Right forelimb (tissue), 1 donor: ENCODE measurements at places on chromosomes 1 and 21.

DNA sequence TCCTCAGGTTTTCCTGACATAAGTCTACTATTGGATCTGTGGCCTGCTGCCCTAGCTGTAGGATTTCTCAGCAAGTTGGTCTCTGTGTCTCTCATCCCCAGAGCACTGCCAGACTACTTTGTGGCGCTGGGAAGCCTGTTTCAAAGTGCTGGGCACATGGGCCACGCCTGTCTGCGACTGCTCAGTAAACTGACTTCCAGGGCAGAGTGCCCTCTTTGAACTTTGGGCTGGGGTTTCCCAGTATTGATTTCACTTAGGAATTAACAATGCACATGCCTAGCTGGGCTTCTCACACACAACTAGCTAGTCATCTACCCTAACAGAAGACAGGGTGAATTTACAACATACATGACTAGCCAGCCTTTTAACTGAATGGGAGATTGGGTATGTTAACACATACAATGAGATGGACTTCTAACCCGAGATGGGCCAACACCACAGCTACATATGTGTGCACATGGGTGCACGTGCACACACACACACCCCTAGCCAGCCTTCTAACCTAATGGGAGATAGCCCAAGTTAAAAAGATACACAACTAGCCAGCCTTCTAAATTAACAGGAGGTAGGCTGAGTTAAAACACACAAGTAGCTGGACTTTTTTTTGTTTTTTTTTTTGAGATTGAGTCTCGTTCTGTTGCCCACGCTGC lies 6.9 kb upstream of the TRIM17 start:
- no peak for DNase-seq

GRCh38 chr1:229130028-229130668 lies 140.8 kb upstream of the RAB4A start:
- DNase-seq: no peak

GRCh38 chr1:36349839-36350238 lies 26.4 kb upstream of the EVA1B start:
- no peak for DNase-seq

GRCh38 chr1:195806060-195806459 lies 802.2 kb downstream of the KCNT2 start:
- no peak for DNase-seq

DNA sequence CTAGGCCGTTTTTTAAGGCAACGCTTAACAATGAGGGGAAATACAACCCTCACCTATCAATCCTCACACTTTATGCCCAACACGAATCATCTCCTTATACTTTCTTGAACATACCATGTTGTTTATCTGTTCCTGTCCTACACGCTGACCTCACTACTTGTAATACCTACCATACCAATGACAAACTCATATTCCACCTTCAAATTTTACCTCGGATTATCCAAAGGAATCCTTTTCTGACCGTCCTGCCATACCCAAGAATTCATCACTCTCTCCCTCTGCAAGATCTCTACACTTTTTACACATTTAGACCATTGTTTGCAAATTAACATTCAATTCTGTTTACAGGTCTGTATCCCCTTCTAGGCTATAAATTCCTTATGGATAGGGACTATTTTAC lies 64.4 kb upstream of the GUCA2A start:
- DNase-seq: no peak

DNA sequence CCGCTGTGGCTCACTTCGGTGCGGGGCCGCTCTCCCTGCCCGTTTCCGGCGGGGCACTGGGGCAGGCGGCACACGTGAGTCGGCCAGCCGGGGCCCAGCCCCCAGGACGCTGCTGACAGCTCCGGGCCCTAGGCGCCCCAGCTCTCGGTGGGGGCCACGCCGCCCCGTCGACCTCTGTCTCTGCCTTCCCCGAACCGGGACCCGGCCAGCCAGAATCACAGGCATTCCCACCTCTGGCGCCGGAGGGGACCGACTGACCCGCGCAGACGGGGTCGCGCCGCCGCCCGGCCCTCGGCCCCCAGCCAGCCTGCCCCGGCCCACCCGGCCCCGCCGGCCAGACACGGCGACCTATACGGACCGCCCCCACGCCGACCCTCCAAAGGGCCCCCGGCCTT lies 755 bp downstream of the SCMH1 start:
- DNase-seq: peak; percentile 62

DNA sequence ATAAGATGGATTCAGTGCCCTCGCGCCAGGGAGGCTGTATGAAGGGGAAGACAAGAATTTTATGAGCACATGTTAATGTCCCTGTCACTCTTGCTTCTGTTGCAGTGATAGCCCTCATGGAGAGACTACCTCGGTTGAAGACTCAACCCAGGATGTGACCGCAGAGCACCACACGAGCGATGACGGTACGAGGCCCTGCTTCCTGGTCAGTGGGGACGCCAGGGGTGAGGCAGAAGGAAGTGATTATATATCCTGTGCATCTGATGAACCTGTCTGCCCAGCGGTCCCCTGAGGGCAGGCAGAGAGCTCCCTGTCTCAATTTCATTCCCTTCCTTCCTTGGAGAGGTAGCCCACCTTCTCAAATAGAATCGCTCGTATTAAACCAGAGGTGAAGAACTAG lies 20.0 kb upstream of the IKBKE start:
- DNase-seq: no peak

- no peak for DNase-seq
These were observed 534 bp downstream of the KCNH1 start for GRCh38 chr1:211133393-211133835.

DNA sequence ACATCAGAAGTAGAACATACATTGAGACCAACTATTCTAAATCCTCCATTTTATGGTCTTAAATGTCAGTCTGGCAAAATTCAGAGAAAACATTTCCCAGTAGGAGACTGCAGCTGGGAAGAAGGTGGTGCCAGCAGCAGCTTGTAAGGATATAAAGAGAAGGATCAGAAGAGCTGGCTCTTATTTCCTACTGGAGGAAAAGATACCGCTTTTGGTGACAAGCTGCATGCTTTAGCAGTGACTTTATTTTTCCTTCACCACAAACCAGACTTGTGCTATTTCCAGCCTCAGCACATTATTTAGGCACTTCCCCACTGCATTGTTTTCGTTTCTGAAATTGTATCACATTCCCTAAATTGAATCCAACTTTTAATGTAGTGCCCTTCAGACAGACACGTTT lies 28.4 kb downstream of the RNF11 start:
- no peak for DNase-seq

DNA sequence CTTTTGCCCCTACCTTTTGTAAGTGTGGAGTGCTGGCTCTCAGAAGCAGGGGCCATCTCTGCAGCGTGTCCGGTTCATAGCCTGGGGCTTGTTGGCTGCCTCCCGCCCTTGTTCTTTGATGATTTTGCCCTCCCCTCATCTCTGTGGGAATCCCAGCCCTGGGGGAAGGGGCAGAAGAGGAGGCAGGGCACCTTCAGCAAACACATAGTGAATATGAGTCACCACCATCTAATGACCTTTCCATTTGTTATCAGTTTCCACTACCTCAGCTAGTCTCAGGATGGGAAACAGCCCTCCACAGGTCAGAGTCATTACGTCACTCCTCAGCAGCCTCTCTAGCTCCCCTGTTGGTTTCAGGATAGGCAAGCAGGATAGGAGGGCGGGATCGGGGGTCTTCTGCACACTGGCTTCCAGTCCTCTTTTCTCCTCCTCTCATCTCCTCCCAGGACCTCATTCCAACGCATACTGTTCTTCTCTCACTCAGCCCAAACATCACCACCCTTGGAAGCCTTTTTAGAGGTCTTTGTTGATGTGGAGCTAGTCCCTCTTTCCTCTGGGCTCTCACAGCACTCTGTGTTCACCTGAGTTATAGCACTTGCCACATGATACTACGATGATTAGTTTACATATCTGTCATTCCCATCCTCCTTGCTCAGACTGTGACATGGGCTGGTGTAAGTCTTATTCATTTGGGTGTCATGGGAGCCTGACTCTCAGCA lies 15.8 kb downstream of the GADD45A start:
- no peak for DNase-seq

GRCh38 chr21:20329636-20330035 lies 668.6 kb upstream of the NCAM2 start:
- DNase-seq: no peak

DNA sequence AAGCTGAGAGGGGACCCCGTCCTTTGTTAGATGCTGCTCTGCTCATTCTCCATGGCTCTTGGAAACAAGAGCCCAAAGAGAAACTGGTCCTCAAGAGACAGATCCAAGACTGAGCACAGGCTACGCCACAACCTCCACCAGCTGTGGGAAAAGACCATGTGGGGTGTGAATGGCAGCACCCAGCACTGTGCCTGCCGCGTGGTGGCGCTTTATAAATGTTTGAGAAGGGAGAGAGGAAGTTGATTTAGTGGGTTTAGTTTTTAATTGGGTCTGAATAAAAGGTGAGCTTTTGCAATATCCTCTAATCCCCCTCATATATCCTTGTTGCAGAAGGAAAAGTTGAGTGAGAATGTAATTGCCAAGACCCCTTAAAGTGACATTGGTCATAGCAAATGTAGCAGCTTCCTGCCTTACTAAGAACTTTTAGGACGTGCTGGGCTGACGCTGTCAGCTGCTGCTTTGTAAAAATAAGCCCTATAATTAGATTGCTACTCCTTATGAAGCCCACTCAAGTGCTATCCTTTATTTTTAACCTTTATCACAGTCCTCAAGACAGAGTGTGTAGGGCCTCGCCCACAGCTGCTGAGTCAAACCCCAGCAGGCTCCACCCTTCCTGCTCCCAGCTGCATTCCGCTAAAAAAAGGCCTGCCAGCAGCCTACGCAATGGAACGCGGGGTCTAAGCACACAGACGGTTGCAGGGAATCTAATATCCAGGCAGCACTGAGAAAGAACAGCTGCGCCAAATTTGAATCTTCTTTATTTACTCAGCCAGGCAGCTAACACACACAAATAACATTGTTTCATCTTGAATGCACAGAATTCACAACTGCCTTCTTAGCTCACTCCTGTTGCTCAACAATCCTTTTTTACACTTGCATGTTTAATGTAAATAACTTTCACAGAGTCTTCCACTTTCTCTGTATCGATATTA lies 47.4 kb upstream of the PRDX6 start:
- DNase-seq: peak; percentile 96

DNA sequence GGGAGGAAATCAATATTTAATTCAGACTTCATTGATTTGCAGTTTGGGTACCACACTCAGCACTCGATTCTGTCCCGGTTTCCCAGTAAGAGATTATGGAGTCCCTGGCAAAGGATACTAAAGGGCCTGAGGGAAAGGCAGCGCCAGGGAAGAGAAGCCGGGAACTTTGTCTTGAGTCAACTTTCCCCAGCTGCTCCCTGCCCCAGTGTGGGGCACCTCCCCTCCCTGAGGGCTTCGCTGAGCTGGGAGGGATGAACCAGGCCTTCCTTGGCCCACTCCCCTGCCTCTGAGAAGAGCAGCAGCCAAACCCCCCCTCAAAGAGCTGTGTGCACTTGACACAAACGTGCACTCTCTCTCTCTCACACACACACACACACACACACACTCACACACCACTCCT lies 32.6 kb downstream of the OPTC start:
- no peak for DNase-seq

DNA sequence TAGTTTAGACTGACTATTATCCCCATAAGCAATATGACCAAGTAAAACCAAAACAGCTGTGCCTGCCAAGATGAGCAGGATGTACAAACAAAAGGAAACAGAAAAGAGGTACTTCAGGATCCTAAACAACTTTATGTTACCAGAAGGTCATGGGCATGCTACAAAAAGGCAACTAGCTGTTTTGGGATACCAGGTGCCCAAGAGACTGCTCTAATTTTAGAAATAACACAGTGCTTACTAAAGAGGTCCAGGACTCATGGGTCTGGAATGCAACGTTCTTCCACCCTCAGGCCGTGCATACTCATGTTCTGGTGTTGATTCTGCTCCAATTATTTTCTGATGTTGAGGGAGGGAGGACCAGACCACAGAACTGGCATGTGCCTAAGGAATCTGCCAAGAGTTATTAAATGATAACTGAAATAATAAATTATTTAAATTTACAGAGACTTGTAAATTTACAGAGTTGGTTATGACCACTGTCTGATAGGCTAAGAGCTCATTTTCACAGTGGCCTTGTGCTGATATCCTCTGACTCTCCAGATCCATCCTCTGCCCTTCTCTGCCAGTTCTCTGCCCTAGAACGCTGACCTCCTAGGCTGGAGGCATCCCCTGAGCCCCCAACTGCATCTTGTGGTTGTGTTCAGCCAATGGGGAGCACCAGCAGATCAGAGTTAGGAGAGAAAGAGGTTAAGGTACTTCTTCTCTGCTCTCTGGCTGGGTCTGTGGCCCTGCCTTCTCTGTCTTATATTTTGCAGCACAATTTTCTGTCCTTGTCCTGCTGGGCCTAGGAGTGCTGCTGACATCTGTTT lies 37.7 kb upstream of the BCL10 start:
- no peak for DNase-seq

- DNase-seq: no peak
These were observed 282.9 kb downstream of the PTPRU start for GRCh38 chr1:29519108-29519787.

DNA sequence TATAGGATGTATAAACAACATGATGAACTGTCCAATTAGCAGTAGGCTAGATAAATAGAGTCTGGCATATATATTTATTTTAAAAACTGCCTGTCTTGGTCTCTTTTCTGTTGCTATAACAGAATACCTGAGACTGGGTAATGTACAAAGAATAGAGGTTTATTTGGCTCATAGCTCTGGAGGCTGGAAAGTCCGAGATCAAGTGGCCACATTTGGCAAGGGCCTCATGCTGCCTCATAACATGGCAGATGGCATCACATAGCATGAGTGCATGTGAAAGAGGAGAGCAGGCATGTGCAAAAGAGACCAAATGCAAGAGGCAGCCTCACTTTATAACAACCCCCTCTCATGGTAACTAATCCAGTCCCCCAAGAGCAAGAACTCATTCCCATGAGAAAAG lies 6.0 kb downstream of the STYXL2 start:
- DNase-seq: no peak

GRCh38 chr1:112696578-112697314 lies 10.2 kb downstream of the RHOC start:
- no peak for DNase-seq

GRCh38 chr21:31370281-31370892 lies 26.3 kb upstream of the TIAM1 start:
- DNase-seq: no peak
